ENCODE measurements at places on chromosomes 1 and 21.

DNA sequence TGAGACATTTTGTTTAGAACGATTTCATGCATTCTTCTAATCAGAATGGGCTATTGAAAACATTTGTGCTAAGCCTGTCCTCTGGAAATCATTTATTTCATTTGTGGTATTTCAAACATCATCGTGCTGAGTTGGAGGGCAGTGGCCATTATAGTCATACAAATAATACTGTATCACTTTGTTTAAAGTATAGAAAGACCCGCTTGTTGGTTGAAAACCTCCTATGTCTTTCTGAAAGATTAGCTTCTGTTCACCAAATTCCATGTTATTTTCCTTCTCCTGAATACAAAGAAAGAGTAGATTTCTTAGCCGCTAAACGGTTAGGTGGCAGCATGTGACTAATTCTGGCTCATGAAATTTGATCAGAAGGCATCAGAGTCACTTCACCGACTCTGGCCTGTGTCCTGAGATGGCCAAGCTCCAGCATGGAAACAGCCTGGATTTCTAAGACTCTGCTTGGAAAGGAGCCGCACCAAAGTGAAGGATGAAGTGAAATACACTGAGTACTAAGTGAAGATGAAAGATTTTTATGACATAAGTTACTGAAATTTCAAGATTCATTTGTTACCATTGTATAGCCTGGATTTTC lies 355.1 kb downstream of the USP25 start:
- no peak for DNase-seq

GRCh38 chr21:41219498-41220207 lies 51.7 kb downstream of the BACE2 start:
- no peak for DNase-seq

DNA sequence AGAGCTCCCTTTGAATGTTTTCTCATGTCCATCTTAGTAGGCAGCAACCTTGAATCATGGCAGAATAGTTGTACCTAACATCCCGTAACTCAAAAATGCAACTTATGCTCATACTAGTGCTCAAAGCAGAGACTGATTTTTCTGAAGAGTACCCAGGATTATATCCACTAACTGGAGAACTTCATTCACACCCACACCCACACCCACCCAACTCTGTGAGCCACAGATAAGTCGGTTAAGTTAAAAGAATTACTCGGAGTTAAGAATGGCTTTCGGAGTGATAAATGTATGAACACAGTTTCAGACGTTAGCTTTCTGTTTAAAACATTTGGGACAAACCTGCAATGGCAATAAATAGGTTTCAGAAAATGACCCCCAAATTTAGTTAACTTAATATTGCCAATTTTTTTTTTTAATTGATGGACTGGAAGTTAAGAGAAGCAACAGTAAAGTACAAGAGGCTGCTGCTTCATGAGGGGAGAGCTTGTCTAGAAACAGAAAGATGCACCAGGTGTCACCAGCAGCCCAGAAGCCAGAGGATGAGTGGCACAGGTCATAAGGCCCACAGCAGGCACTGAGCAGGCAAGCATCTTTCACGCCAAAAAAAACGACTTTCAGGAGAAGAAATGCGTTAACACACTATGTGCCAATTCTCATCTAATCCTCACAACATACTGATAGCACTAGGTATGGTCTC lies 48.4 kb upstream of the C1orf198 start:
- no peak for DNase-seq

DNA sequence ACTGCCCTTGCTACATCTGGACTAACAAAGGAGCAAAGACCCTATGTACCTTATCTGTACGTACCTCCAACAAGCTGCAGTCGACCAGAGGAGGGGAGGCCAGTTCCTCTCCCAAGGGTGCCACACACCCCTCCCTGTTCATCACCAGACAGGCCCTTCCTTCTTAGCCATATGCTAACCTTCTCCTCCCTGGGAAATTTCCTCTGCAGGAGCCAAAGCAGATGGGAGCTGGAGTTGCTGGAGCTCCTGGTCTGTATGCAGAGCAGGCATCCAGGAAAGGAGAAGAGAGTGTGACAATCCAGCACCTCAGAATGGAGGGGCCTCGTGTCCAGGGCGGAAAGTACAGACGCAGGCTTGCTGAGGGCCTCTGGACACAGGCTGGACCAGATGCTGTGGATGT lies 48.5 kb downstream of the C8B start:
- no peak for DNase-seq

DNA sequence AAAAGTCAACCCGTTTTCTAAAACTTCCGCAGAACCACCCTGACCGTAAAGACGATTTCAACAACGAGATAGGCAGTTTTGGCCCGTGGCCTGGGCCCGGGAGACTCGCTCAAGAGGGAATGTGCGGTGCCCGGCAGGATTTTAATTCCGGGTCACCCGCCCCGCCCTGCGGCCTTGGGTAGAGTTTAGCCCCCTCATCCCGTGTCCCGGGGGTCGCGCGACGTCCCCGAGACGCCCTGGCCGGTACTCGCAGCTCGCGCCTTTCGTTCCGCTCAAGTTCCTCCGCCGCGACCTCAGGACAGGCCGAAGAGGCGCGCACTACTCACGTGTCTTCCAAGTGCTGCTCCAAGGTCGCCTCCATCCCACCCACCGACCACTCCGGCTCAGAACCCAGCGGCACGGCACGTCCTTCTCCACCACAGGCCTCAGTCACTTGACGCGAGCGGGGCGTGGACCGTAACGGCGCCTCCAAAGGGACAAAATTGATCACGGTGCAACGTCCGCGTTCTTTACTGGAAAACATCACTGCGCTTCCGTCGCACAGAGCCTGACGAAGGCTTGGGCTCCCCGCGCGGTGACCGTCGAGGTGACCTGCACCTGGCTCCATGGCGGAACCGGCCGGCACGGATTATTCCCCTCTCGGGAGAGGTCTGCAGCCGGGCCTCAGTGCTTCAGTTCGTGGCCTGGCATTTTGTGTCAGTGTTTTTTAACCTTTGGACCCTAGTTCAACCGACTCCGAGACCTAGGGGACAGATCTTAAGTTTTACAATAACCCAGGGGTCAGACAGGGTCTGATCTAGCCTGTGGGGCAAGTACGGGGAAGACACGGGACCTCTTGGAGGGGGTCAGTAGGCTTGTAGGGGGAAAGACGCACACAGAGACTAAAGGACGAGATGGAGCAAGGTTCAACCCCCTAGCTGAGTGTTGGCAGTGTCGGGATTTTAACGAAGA lies at the start of gene LAMTOR5:
Gene LAMTOR5 (minus strand): TSS at position 435 of the 951 bp plus-strand sequence. CDS start 74 bp downstream, at position 361.
- DNase-seq = peak; percentile 94

DNA sequence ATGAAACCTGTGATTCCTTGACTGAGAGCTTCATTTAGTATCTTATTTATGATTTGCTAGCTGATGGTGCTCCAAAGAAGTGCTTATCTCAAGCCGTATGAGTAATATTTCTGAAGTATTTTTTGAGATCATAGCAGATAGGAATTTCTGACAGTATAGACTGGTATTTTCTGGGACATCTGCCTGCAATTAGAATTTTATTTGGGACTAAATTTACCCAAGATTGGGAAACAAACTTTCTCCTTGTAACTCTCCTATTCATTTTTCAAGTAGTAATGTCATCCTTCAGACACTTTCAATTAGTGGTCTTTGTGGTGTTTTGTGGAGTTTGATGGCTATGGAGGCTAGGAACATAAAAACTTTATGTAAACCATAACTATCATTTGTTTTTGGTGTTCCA lies 597.2 kb upstream of the ZP4 start:
- no peak for DNase-seq

DNA sequence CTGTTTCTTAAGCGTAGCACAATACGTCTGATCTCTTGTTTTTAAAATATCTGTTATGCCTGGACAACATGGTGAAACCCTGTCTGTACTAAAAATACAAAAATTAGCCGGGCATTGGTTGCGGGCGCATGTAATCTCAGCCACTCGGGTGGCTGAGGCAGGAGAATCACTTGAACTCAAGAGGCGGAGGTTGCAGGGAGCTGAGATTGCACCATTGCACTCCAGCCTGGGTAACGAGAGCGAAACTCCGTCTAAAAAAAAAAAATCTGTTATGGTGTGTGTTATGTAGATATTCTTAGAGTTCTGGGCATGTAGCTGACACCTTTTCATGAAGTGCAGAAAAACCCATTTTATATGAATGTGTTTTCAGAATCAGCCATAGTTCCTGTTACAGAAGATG lies 38.2 kb downstream of the RABGAP1L start:
- no peak for DNase-seq

DNA sequence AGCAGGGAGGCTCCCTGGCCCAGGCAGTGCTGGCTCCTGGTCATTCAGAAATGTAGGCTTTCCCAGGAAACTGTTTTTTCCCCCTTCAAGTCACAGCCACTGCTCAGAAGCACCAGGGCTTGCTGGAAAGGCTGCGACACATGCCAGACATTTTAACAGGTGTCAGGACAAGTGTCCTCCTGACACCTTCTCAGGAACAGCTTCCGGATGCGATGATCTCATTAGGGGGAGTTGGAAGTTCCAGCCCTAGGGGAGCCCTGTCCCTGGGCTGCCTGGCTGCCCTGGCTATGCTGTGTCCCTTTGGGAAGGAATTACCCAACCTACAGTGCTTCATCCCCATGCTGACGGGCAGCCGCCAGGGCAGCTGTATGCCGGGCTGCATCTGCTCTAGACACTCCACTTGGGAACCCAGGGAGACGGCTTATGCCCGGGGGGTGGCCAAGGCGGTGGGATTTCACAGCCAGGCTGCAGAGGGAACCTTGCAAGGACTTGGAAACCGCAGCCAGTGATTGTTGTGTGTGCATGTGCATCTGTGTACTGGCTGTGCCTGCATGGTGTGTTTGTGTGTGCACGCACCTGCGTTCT lies 41.8 kb downstream of the AJAP1 start:
- no peak for DNase-seq

DNA sequence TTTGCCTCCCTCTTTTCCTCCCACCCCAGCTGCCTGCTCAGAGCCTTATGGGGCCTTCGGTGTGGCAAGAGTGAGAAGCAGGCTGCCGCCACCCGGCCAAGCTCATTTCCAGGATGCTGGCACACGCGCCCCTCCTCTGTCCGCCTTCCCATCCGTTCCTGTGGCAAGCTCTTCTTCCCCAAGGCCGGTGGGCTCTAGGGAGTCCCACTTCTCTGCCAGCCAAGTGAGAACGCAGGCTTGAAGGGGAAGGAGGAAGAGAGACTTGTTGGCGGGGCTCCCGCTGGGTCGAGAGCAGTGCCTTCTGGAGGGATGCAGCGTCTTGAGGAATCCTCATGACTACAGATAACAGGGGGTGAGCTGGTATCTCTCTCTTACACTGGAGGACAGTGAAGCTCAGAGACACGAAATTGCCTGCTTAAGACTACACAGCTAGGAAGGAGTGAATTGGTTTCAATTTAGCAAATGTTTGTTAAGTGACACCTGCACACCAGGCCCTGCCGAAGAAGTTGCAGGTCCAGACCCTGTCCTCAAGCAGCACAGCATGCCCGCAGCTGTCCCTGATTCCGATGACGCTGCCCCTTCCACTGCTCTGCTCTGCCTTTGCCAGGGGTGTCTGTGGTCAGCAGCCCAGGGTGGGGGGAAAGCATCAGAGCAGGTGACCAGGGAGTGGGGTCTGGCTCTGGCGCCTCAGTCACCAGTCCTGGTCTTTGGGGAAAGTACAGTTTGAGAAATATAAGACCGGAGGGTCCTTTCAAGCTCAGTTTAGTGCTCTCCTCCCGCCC lies 40.1 kb upstream of the FOXO6 start:
- DNase-seq = no peak

GRCh38 chr21:45596704-45597318 lies 46.7 kb upstream of the PCBP3 start:
- peak; percentile 81 for DNase-seq

DNA sequence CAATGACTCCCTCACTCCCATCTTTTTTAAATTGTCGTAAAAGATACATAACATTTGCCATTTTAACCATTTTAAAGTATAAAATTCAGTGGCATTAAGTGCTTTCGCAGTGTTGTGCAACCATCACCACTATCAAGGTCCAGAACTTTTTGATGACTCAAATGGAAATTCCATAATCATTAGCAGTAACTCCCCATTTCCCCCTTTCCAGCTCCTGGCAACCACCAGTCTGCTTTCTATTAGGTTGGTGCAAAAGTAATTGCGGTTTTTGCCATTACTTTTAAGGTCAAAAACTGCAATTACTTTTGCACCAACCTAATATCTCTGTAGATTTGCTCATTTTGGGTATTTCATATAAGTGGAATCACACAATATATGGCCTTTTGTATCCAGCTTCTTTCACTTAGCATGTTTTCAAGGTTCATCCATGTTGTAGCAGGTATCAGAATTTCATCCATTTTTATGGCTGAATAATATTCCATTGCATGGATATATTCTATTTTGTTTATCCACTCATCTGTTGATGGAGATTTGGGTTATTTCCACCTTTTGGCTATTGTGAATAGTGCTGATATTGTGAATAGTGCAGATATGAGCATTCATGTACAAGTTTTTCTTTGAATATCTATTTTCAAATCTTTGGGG lies 159.7 kb downstream of the HIVEP3 start:
- DNase-seq = no peak

GRCh38 chr1:228371741-228372182 lies 34.9 kb downstream of the TRIM11 start:
- DNase-seq = no peak

DNA sequence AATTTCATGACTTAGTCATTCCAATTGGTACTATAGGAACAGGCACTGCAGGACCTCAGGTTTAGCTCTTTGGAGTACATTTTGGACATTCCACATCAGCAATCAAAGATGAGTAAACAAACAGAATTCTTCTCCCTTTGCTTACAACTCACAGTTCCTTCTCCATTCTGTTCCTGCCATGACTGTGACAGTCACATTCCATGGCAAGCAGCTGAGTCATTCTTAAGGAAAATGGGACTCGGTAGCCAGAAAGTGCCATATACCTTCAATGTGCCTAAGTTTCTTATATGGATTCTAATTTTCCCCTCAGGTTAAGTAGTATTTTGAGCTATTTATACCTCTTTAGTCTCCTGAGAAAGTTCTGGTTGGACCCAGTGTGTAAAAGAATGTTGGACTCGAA lies 25.6 kb downstream of the CRCT1 start:
- DNase-seq = no peak

DNA sequence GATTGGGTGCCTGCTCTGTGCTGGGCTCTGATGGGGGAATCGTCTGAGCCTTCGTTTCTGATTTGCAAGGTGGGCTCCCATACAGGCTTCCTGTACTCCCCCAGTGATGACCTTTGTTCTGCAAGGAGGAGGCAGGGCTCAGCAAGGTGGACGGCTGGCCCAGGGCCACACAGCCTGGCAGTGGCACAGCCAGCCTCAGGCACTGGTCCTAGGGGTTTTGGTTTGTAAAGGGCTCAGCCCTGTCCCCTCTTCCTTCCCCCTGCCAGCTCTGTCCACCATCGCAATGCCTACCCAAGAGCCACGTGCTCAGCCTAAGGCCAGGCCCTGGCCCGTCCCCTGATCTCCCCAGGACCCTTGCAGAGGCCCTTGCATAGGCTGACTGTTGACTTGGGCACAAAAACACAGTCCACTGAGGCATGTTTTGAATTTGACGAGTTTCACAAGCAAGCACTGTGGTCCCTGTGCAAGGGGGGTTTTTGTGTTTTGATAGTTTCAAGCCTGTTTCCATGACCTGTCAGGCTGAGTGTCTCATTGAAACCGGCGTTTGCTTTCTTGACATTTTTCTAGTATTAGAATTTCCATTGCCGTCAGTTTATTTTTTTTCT lies 39.5 kb upstream of the TNFRSF1B start:
- DNase-seq = no peak

DNA sequence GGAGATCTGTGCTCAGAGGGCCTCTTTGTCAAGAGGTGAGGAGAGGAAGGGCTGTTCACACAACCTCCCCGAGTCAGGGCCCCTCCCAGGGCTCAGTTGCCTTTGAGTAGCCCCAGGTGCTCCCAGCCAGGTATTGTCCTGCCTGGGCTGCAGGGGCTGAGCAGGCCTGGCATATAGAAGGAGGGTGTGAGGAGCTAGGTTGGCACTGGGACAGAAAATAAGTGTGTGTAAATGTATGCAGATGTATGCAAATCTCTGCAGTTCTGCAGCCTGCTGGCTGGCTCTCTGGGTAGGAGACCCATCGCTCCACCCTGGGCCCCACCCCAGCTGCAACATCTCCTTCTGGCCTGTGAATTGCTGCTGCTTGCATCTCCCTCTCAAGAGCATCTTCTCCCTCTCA lies 52.4 kb downstream of the NAV1 start:
- DNase-seq = no peak

All from CD4-positive, alpha-beta T cell treated with Interleukin-1 beta for 1 hour (primary cell).